Daoy (cell line): ENCODE measurements at places on chromosomes 3 and 15. TPM values are rescaled to one million over a fixed set of nuclear protein-coding genes. Genes with fewer than 3 reads are reported as not detected.

- peak; percentile 17 for DNase-seq
Measured at GRCh38 chr15:64751464-64751863, 23.9 kb downstream of the RBPMS2 start.

GRCh38 chr3:181431748-181432147 is 280.0 kb upstream of the SOX2 start:
- DNase-seq, result no peak

DNA sequence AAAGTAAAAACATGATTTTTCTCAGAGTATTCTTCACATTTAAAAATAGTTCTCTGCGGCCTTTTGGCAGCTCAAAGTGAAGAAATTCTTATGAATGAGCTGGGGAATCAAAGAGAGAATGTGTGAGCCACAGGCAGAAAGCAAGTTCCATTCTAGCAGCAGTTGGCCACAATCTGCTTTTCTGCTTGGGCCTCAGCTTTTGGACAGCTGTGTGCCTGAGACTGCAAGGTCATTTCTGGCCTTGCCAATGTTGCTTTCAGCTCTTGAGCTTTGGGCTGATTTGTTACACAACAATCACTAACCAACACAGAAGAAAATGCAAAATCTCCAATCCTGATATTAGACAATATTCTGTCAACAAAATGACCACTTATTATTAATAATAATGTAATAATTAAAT is 14.4 kb upstream of the TM4SF4 start:
- DNase-seq, result no peak

DNA sequence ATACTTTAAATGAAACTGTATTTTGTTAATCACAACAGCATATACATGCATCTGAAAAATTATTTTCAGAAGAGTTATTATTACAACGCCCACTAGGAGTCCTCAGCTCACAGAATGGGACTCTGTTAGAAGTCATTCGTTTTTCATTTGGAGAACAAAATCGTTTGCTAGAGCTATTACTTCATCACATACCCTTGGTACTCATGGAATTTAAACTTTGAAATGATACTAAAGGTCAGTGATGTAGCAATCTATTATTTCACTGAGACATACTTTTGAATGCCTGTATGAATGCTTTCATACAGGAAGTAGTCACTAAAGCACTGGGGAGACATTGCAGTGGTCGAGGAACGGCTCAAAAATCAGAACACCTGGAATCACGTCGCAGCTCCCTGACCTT is 198.1 kb downstream of the MBNL1 start:
- no peak for DNase-seq

- DNase-seq, result no peak
Measured at GRCh38 chr3:134344560-134344959, 29.7 kb downstream of the AMOTL2 start.

GRCh38 chr3:72682936-72683452 is 165.3 kb downstream of the SHQ1 start:
- no peak for DNase-seq

DNA sequence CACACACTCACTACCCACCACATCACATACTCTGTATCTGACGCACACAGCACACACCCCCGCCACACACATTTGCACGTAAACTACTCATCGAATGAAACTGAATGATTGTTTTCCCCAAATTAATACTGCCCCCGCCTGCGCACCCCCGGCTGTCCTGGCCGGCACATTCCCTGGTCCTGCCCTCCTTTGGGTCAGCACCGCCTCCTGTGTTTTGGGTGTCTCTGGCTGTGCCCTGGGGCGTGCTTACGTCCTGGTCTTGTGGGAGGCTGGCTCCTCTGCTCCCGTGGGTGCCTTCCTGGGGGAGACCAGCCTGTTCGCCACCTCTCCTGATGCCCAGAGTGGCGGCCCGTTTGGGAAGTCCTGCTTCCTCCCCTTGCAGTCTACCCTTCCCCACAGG is 30.2 kb downstream of the APBA2 start:
- no peak for DNase-seq

- no peak for DNase-seq
Measured at GRCh38 chr3:188122571-188123169, 31.3 kb upstream of the LPP start.

DNA sequence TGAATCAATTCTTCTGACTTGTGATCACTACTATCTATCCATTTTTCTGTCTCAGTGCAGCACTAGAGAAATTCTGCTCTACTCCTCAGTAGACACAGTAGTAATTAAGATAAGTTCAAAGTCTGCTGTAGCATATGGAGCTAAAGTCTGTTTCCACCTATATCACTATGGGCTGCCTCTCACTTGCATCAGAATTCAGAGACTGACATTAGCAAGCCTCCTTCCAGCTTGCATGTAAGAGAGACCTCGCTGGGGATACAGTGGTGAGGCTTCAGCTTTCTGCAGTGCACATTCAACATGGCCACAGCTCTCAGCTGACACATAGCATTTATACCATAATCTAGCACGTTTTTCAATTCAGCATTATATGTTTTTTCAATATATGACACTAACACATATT is 217.0 kb downstream of the PLOD2 start:
- no peak for DNase-seq

DNA sequence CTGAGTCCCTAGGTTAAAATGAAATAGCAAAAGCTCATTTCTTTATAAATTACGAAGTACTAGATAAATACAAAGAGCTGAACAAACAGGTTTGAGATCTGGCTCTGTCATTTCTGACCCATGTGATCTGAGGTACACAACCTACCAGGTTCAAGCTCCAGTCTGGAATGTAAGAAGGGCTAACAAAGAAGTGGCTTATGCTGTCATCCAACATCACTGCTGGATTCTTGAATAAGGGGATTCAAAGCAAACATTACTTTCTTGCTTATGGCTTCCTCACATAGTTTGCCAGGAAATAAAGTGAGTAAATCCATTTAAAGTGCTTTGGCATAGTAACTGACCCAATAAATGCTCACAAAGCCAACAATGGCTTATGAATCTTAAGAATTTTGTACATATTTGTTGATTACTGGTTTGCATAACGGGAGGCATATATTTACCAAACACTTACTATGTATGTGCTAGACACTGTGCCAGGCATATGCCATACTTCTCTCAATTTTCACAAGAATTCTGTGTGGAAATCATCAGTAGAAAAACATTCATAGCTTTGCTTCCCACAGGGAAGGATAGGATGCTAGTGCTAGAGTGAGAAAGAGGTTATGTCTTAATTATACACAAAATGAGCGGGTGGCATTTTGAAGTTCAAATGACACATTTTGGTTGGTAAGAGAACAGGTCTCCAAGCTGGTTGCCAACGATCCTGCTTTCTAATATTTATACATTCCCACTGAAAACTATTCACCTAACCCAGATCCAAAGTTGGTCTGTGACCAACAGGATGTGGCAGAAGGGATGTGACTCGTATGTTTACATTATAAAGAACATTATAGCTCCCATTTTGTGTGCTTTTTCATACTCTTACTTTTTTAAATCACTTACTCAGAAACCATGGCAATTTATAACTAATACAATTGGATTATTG is 38.7 kb upstream of the CSPG5 start:
- DNase-seq, result peak; percentile 41

The CLDN18 gene
- total RNA-seq, result not detected in 2 replicates

The AGBL1 gene
- not detected in 2 replicates for total RNA-seq

The SCAP gene
- total RNA-seq, result 32.6 and 33.5 TPM in 2 replicates

The SEMA5B gene
- not detected in 2 replicates for total RNA-seq

The FGF12 gene
- 0.69 and 2.0 TPM in 2 replicates for total RNA-seq
